Activated CD8-positive, alpha-beta memory T cell treated with anti-CD3 and anti-CD28 coated beads for 48 hours (primary cell): ENCODE measurements at places on chromosomes 16 and 17.
A peak's percentile ranks its signal among the peaks of the same experiment; 100 is the strongest.

DNA sequence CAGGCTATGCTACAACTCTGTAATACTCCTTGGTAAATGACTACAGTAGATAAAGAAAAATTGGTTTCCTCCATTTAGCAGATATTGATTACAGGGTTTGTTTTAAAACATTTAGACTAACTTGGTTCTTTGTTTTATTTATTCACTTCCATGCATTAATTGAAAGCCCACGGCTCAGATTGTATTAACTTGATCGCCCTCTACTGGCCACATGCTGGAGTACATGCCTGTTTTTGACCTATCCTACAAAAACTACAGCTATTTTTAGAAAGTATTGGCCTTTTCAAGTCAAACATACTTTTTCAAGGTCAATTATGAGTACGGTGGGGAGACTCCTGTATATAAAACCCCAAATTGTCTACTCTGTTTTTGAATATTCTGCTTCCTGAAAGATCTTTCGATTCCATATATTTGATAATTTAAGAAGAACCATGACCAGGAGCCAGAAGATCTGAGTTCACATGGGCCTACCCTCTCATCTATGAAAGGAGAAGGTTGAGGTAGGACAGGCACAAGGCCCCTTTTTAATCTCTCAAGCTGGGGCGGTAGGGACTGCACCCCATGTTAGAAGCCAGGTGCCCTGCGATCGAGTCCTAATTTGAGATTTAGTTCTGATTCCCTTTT, 51.8 kb downstream of the CA10 start:
- DNase-seq = no peak

DNA sequence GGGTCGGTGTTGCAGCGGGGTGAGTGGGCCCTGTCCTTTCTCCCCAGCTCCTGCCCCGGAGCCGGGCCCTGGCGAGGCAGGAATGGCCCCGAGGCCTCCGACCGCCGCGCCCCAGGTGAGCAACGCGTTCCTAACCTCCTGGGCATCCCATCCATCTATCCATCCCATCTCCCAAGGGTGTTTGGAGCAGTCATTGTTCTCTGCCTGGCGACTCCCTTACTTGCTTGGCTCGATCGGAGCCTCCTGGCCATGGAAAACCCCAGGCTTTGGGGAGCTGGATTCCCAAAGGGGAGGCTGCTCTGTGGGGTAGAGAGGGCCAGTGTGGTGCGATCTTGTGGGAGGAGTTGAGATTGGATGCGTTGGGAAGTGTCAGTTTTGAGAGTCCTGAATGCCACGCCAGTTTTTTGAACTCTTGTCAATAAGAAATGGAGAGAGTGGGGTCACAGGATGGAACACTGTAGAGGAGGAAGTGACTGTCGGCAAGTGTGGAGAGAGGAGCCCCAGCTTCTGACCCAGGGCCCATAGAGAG, 684 bp downstream of the ZFP90 start:
- DNase-seq = peak; percentile 15

- DNase-seq = no peak
Measured at GRCh38 chr16:83792391-83792790, 15.4 kb upstream of the HSBP1 start.

GRCh38 chr17:17387017-17387497, 83.9 kb downstream of the NT5M start:
- no peak for DNase-seq

- DNase-seq = no peak
Measured at GRCh38 chr16:87877942-87878507, 8.7 kb upstream of the SLC7A5 start.

DNA sequence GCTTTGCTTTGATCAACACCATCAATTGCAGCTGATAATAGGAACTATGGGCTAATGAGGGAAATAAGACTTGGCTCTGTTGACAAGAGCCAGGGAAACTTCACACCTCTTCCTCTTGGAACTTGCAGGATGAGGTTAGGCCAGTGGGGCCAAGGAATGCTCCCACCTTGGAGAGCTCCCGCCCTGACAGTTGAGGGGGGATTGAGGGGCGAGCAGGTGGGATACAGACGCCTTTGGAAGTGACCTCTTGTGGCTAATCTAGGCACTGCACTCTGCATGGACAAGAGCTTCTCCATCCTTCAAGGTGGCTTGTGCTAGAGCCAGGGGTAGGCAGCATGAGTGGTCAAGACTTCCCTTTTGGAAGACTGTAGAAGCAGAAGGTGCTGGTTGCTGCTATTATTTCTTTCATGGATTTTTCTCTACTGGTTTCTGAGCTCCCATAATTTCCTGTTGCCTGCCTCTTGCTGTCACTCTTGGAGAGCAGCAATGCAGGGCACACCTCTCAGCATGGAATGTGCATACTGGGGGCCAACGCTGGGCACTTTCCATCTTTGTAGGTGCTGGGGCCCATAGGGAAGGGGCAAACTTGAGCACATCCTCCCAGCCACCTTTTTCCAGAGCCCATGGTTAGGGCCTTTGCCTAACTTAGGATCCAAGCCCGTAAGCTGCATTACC, 2.3 kb upstream of the PHF12 start:
- peak; percentile 21 for DNase-seq

- no peak for DNase-seq
Measured at GRCh38 chr16:59543641-59544040, 809.5 kb upstream of the GOT2 start.
